ENCODE measurements at places on chromosomes 2 and 18. TPM values are rescaled to one million over a fixed set of nuclear protein-coding genes. Genes with fewer than 3 reads are reported as not detected.

Gene LTBP1
- total RNA-seq, result 127 TPM

Gene CWC22
- total RNA-seq, result 7.9 TPM

Gene FEV
- total RNA-seq, result not detected

Gene GKN1
- not detected for total RNA-seq

Gene TSHZ1
- 5.0 TPM for total RNA-seq

Gene CAPN14
- total RNA-seq, result 1.1 TPM

Gene ALPI
- total RNA-seq, result not detected

Gene NT5DC4
- not detected for total RNA-seq

Gene ANKRD44
- 7.6 TPM for total RNA-seq

Gene CDKL4
- total RNA-seq, result 1.3 TPM

Gene CFAP221
- not detected for total RNA-seq

Gene WDFY1
- 46.8 TPM for total RNA-seq

Gene UGT1A3
- not detected for total RNA-seq

Gene CXCR1
- total RNA-seq, result not detected

Gene CYBRD1
- total RNA-seq, result 165 TPM

Gene DSG4
- not detected for total RNA-seq

Gene ZNF521
- 1.8 TPM for total RNA-seq

Gene CROCC2
- total RNA-seq, result not detected

Gene SERPINB4
- not detected for total RNA-seq

Gene RPRM
- total RNA-seq, result not detected

Gene IL36B
- not detected for total RNA-seq

Gene MARCHF4
- total RNA-seq, result 4.7 TPM

Gene WNT6
- total RNA-seq, result not detected

Gene NEURL3
- total RNA-seq, result not detected

Gene CEBPZ
- 35.0 TPM for total RNA-seq

Gene CLEC4F
- total RNA-seq, result not detected

Gene GTF3C2
- total RNA-seq, result 31.6 TPM

Gene SLC5A7
- total RNA-seq, result not detected
